Naive thymus-derived CD8-positive, alpha-beta T cell (primary cell): ENCODE measurements at places on chromosomes 3 and 15.

DNA sequence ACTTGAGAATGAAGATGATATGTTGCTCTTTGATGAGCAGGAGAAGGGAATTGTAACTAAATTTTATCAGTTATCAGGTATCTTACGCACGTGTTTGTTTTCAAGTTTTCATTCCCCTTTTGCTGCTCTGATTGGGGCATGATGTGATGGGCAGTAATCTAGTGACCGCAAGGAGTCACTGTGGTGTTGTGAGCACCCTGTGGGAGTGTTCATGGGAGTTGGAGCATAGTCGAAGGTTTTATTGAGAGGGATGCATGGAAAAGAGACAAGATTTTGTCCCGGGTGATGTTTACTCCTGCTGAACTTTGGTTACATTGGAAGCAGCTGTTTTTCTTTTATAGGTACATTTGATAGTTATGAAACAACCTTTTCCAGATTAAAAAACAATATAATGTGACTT, 2.1 kb downstream of the FAN1 start:
- DNase-seq, result no peak
- H3K36me3 ChIP-seq, result peaks cover 34% of the 10 kb centered on the region
- H3K4me3 ChIP-seq, result peak overlapping the region; percentile 23
- H3K4me1 ChIP-seq, result peaks cover 65% of the 10 kb centered on the region
- H3K27ac ChIP-seq, result peak overlapping the region; percentile 17
- no peaks in the 10 kb centered on the region for H3K27me3 ChIP-seq

DNA sequence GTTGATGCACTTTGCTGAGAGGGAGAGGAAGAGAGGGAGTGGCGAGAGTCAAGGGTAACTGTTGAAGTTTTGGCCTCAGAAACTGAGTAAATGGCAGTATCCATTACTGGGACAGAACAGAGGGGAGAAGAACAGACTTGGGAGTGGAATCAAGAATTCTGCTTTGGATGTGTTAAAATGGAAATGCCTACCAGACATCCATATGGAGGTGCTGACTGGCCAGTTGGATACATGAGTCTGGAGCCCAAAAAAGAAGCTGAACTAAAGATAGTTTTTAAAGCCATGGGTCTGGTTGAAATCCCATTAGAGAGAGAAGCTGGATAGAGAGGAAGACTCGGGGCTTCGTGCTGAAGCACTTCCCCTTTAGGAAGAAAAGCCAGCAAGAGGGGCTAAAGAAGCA, 35.9 kb upstream of the NSMCE3 start:
- DNase-seq, result no peak
- peaks cover 1% of the 10 kb centered on the region for H3K27me3 ChIP-seq
- no peak overlapping the region for H3K27ac ChIP-seq
- no peak overlapping the region for H3K4me3 ChIP-seq
- no peaks in the 10 kb centered on the region for H3K4me1 ChIP-seq

DNA sequence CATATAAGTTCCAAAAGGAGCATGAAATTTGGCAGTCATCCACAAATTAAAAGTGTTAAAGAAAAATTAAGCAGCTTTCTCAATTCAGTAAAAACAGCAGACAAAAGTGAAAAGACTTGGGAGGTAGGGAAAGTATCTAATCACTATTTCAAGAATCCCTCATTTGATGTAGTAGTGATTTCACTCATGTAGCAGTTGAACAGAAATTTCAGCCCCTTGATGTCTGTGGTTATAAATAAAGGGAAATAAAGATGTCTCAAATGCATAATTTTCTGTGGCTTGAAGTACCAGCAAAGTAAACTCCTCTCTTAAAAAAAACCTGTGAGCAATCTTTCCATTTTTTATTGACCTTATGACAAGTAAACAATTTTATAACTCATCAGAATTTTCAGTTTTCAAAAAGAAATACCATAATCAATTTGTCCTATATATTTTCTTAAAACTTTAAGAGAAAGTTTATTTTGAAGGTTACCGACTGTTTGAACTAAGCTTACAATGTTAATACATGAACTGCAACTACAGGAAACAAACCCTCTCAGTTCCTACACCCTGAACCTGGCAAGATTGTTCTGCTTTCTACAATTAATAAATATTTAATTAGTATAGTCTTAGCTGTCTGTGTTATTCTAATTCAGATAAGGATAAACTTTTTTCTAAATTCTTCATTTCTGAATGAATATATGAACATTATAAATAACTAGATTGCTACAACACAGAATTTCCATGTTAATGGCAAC, 94.2 kb downstream of the CBLB start:
- DNase-seq, result no peak
- peaks cover 40% of the 10 kb centered on the region for H3K4me1 ChIP-seq
- H3K27ac ChIP-seq, result no peak overlapping the region
- H3K36me3 ChIP-seq, result peaks cover 22% of the 10 kb centered on the region
- H3K4me3 ChIP-seq, result no peak overlapping the region

DNA sequence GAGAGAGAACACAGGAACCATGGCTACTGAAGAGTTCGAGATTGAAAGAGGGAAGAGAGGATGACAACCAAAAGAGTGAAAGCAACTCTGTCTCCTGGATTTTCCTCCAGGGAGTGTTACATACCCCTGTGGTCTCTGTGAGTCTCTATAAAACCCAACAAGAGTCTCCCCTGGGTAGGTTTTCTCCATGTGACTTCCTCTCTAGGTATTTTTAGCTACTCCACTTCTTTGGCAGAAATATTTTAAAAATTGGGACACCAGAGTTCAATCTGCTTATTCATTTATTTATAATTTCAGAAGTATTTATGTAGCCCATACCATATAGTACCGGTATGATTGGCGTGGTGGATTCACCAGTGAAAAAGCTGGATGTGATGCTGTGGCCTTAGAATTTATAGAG, 671.7 kb upstream of the NR2F2 start:
- H3K36me3 ChIP-seq, result no peaks in the 10 kb centered on the region
- no peak for DNase-seq
- H3K27me3 ChIP-seq, result peaks cover 15% of the 10 kb centered on the region
- H3K27ac ChIP-seq, result no peak overlapping the region
